ENCODE measurements at places on chromosomes 3 and 15.

DNA sequence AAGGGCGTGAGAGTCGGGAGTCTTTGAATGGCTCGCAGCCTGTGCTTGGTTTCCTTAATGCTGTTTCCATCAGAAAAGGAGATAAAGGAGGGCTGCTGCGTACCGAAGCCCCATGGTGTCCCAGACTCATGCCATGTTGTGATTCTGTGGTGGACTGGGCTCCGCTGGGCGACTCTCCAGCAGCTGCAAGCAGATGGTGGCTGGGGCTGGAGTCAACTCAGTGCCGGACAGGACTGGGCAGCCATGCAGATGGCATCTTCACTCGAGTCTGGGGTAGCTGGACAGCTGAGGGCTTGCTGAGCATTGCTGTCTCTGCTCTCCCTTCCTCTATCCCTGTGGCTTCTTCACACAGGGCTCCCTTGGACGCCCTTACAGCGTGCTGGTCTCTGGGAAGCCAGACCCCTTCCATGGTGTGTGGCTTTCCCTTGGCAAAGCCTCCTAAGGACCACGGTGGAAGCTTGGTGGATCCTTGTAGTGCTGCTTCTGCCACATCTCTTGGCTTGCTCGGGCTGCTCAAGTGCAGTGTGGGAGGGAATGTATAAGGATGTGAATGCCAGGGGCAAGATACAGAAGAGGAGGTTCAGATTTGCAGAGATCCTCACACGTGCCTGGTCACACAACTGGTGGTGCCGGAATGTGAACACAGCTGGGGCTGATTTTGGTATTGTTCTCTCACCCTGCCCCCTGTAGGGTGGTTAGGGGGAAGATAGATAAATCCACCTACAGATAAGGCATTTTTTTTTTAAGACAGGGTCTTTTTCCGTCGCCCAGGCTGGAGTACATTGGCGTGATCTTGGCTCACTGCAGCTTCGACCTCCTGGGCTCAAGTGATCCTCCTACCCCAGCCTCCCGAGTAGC is 9.0 kb downstream of the NIPA1 start:
- DNase-seq = no peak

- no peak for DNase-seq
These were observed 363 bp downstream of the EMC3 start for GRCh38 chr3:9986230-9986725.

- no peak for DNase-seq
These were observed 7.8 kb upstream of the ARF4 start for GRCh38 chr3:57604971-57605370.

DNA sequence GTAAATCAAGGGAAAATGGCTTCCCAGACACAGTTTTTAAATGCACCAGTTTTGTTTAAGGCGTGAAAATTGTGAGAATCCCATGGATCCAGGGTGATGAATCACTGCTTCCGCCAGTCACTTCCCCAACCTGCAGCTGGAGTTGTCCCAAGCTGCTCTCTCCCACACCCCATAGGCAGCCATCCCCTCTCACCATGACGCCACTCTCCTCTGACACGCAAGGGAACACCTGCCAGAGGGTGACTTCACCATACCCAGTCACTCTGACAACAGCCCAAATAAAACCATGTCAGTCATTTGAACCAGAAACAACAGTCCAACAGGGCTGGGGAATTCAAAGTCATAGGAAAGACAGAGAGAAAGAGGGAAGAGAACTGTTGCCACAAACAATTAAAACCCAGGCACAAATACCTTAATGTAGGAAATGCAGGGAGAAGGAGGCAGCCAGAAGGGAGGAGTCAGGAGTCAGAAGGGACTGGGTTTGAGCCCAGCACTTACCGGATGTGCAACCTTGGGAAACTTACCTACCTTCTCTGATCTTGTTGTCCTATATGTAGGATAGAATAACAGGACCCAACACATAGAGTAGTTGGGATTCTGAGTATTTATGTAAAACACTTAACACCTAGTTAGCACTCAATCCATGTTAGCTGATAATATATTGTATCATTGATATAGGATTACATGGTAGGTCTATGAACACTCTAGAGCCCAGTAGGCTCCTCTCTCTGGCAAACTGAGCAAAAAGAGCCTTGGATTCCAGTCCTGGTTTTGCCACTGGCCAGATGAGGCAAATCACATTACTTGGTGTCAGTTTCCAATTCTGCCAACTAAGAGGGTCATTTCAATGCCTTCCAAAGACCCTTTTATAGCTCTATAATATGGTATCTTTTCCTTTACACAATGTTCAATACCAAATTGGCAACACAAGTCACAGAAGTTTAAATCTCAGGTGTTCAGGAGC is 326.3 kb upstream of the ICE2 start:
- no peak for DNase-seq

All from NCI-H526 (cell line).